Gastroesophageal sphincter (tissue), 4 donors: ENCODE measurements at places on chromosomes 7 and 10. TPM values are rescaled to one million over a fixed set of nuclear protein-coding genes. Genes with fewer than 3 reads are reported as not detected.

The PIK3CG gene
- 2.0 TPM for total RNA-seq

The PKD2L1 gene
- not detected for total RNA-seq

DNA sequence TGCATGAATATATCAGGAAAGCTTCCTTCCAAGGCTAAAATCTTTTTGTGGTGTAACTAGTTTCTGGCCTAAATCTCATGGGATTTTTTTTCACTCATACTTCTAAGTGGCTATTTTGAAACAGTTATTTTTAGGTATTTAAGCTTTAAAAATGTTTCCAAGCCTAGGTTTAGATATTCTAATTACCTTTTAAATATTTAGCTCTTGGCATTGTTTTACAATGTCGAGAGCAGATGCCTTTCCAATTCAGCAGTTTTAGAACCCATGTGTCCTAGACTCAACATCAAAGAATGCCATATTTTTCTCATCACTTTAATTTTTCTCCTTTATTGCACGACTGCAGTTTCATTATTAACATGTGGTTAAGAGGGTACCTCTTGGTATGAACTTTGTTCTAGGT is 27.1 kb upstream of the STOX1 start:
- ATAC-seq: no peak

The OR2AE1 gene
- total RNA-seq: not detected

DNA sequence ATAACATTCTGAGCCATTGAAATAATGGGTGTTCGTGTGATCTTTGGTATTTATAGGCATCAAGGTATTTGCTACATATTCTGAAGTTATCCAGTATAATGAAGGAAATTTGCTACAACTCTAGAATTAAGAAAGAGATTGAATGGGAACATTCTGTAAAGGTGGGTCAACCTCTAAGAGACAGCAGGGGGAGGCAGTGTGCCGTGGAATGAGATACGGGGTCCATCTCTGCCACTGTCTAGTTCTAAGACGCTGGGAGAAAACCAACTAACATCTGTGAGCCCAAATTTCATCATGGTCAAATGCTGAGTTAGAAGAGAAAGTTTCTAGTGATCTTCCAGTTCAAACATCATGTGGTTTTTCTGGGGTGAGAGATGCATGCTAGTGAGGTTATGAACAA is 368.9 kb downstream of the SORCS1 start:
- peak; percentile 83 for ATAC-seq

The TAS2R5 gene
- 4.7 TPM for total RNA-seq

DNA sequence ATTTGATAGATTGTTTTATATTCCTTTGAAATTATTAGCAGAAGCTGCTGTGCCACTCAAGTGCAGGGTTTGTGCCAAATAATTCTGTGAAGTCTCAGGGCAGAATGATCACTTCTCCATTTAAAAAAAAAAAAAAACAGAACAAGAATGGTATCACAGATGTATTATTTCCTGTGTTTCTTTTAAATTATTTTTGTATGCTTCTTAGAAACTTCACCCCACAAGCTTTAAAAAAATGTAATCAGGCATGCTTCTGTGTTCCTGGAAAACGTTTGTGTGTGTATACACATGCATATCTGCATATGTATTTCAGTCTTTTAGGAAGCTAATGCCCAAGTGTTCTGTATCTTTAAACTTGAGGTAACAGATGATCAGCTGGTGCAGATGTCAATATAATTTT is 6.3 kb upstream of the CD36 start:
- no peak for ATAC-seq

- ATAC-seq: no peak
Observed at GRCh38 chr7:51123322-51124019, 193.1 kb downstream of the COBL start.

DNA sequence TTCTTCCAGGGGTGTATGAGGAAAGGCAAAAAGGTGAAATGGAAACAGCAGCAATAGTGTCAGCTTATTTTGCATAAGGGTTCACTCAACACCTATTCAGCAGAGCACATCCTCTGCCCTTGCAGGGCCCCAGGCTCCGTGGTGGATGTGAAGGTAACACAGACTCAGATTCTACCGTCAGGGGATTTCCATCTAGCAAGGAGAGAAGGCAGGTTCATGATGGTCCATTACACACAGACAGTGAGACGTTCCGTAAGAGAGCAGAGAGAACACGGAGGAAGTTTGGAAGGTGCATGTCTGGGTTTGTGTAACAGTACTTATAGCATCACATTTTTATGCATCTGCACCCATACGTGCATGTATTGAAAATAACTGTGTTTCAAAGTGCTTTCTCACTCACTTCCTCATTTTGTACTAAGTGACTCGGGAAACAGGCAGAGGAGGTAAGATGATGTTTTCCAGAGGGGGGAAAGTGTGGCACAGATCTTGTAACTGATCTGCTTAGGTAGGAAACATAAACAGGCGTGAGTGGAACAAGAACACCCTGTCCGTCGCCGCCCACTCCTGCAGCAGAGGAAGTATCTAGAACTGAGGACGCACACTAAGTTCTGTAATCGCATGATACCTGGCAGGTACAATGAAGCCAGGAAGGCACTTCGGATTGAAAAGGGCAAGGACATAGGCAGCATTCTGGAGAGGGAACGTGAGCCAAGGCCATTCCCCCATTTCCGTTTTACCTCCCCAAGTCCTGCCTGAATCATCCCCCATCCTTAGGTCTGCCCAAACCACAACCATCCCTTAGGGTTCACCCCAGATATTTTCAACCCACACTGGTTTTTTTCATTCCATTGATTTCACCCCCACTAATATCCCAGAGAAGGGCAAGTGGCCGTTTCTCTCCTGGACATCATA is 1.0 kb upstream of the ENO4 start:
- ATAC-seq: no peak

GRCh38 chr7:107014387-107015023 is 30.0 kb upstream of the PRKAR2B start:
- no peak for ATAC-seq

DNA sequence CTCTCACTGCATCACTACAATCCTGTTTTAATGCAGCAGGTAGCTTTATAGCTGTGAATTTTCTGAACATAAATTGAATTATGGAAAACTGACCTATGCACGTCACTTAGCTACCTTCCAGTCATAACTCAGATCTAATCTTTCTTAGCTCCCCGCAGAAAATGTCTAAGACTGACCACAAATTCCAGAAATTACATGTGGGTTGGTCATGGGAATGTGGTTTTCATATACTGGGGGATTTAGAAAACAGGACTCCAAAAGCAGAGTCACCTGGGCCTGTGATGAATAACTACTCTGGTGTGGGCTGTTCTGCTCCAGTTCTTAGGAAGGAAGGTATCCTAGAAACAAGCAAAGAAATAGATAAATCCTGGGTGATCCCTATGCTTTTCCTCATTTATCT is 178.4 kb upstream of the LRRTM3 start:
- no peak for ATAC-seq

The HYAL4 gene
- not detected for total RNA-seq

The FOXK1 gene
- 45.2 TPM for total RNA-seq

The CTAGE6 gene
- total RNA-seq: 1.1 TPM

The COMMD3 gene
- total RNA-seq: 21.9 TPM

DNA sequence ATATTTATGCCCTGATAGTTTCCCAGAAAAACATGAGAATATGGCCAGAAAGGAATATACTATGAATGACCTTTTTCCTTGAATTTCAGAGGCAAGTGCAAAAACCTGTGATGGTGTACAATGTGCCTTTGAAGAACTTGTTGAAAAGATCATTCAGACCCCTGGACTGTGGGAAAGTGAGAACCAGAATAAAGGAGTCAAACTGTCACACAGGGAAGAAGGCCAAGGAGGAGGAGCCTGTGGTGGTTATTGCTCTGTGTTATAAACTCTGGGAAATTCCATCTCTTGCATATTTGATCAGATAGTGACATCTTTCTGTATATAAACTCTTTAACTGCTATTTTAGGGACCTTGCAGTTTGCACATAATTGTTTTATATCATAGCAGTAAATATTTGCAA is 33.7 kb downstream of the RAB18 start:
- no peak for ATAC-seq

The PRRT4 gene
- total RNA-seq: 0.79 TPM

The GDF10 gene
- total RNA-seq: 29.7 TPM

DNA sequence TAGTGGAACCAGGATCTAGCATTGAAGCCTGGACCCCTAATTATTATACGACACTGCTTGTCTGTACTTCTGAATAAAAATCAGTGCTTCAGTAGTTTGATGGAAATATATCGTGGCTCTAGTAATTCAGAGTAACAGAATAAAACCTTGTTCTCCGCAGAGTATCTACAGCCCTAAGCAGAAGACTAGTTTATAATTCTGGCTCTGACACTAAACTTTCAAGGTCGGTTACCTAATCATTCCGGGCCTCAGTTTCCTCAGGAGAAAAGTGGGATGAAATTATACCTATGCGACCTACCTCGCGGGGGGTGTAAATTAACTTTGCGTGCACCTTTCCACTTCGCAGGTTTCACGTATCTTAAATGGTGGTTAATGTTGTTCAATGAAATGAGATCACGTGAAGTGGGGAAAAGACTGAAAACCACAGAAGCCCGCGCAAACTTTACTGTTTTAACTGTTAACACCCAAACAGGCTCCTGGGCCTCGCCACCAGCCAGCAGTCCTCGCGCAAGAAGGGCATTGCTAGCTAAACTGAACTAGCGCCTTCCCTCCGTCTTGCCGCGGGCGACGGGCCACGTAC is 615 bp downstream of the THAP5 start:
- no peak for ATAC-seq

The BMPER gene
- total RNA-seq: 1.7 TPM

- ATAC-seq: no peak
Observed at GRCh38 chr7:47818796-47819606, 129.3 kb downstream of the PKD1L1 start.

- ATAC-seq: no peak
Observed at GRCh38 chr7:3349126-3349525, 48.1 kb downstream of the SDK1 start.

DNA sequence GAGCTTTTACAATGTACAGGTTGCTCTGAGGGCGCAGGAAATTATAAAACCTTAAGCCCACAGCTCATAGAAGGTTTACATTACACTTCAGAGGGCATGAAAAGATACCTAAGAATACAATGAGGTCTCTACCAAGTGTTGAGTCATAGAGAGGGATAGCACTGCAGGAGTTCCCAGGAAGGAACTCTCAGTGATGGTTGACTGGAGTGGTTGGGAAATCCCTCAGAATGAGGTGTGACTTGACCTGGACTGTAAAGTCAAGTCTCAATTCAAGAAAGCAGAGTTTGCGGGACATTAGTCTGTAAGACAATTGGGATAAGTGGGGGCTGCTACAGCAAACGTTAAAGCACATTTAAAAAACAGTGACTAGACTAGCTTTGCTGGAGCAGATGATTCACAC is 21.9 kb downstream of the TNKS2 start:
- ATAC-seq: no peak

DNA sequence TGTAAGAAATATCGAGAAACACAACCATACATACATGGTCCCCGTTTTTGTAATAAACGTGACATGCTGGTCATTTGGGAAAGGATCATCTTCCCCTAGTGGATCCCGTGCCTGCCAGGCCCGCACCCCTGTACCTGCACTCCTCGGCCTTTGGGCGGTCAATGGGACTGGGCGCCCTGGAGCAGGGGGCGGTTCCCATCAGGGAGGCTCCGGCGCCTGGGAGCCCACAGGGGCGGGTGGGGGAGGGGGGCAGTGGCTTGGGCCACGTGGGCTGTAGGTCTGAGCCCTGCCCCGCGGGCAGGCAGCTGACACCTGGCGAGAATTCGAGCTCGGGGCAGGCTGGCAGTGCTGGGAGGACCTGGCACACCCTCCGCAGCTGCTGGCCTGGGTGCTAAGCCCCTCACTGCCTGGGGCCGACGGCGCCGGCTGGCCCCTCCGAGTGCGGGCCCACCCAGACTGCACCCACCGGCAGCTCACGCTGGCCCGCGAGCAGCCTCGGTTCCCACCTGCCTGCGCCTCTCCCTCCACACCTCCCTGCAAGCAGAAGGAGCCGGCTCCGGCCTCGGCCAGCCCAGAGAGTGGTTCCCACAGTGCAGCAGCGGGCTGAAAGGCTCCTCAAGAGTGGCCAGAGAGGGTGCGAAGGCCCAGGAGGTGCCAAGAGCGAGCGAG is 361.6 kb upstream of the GRM3 start:
- ATAC-seq: no peak

DNA sequence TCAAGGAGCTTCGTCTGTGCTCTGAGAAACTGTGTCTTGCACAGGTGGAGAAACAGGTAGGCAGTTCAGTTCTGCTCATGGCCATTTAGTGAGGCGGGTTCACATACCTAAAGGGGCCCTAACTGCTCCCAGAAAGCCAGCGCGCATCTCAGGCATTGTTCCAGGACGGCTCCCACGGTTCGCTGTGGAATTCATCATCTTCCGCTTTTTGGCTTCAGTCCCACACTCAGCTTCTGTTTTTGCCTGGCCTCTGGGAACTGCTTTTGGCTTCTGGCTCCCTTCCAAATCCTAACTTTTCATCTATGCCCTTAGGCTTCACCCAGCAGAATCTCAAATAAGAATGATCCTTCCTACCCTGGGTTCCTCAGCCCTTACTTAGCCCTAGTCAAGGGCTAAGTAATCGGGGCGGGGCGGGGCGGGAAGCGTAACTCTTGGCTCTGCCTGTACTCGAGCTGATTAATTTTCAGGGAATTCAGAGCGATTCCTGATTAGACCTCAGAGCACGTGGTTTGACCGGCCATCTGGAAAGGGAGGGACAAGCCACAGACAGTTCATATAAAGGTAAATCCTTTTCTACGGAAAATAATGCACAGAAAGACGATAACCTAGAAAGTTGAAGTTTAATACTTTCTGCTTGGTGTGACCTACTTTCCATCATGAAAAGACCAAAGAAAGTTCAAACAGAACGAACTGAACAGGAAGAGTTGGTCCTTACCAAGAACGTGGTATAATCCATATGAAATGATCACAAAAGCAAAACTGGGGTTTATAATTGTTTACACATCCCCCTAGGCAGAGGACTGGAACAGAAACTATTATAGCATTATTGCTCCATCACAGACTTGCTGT is 105.7 kb downstream of the ST8SIA6 start:
- peak; percentile 87 for ATAC-seq

GRCh38 chr7:85719981-85720953 is 533.4 kb upstream of the SEMA3D start:
- peak; percentile 71 for ATAC-seq

DNA sequence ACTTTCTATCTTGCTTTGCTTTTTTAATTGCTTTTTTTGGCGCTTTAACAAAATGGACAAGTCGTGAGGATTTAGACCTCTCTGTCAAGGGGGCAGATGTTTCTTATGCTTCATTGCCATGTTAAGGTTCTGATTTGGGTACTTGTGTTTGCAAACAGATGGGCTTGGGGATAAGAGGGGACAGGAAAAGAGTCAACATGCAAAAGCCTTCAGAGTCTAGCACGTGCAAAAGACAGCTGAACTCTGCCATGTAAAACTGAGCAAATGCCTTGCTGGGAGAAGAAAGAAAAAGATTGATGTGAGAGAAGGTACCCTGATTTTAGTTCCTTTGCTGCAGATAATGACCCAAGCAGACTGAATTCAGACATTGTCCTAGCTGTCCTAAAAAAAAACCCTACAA is 173.1 kb downstream of the KIAA1217 start:
- no peak for ATAC-seq

- no peak for ATAC-seq
Observed at GRCh38 chr10:120451968-120452367, 5.1 kb upstream of the PLPP4 start.

DNA sequence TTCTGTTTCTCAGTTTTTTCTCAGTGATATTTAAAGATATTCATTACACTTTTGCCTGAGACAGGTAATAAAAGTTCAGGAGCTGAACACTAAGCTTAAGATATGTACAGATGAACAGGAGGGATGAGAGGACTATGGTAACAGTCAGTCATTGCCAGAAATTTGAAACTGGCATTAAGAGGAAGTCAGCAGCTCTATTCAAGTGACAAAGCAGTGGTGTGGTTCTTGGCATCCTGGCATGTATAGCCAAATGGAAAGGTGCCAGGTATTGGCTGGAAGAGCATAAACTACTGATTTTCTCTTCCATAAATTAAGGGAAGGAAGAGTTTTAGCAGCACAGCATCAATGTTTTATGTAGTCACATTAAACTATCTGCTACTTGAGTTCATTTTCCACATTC is 22.7 kb downstream of the HOXA1 start:
- no peak for ATAC-seq
